HTR-8/SVneo (cell line): ENCODE measurements at places on chromosomes 4 and X.

DNA sequence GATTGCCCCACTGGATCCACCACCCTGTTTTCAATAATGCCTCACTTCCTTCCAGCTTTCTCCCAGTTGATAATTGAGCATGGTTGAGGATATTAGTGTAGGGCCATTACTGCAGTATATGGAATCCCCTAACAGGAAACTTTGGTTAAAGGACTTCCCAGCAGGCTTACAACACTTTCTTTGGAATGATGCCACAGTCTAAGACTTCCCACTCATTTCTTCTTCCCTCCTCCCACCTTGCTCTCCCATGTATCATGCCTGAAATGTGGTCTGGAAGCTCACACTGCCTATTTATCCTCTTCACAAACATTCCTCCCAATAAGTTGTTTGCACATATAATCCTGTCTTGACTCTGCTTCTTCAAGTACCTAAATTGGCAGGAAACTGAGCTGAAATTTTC lies 863.3 kb downstream of the CENPC start:
- no peak for DNase-seq

DNA sequence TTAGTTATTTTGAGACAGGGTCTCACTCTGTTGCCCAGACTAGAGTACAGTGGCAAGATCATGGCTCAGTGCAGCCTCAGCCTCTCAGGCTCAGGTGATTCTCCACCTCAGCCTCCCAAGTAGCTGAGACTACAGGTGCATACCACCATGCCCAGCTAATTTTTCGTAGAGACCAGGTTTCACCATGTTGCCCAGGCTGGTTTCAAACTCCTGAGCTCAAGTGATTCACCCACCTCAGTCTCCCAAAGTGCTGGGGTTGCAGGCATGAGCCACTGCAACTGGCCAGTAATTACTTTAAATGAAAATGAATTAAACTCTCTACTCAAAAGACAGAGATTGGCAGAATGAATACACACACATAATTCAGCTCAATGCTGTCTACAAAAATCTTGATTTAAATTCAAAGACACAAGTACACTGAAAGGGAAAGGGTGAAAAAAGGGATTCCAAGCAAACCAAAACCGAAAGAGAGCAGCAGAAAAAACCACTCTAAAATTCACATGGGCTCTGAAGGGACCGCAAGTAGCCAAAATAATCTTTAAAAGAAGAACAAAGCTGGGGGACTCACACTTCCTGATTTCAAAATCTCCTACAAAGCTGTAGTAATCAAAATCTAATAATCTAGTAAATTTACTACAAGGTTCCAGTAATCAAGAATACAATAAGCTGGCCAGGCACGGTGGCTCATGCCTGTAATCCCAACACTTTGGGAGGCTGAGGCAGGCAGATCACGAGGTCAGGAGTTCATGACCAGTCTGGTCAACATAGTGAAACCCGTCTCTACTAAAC lies 11.8 kb upstream of the SPON2 start:
- DNase-seq: no peak

DNA sequence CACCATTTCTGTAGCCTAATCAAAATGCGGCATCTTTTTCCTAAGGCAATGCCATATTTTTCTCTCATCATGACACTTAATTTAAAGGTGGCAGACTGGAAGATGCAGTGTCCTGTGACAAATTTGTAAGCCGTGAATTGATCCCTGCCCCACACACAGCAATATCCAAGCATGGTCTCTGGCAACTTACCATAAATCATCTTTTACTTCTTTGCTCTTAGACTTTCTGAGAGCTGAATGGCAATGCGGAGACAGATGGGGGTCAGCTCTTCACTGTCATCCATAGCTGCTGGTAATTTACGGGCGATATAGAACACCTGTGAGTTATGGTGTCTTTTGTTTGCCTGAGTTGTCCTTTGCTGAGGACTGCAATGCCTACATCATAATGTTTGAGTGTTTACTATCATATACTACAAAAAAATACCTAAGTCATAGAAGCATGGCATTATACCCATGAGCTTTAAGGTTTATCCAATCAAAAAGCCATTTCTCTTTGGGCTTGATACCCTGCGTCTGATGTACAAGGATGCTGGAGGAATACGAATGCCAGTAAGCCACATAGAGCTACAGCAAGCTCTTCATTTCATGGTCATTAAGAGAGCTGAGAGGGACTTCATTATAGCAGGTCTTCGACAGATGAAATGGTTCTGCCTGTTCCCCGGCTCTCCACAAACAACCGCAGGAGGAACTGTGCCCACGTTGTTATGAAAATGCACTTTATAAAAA lies 148.1 kb downstream of the TRIML1 start:
- DNase-seq: no peak

DNA sequence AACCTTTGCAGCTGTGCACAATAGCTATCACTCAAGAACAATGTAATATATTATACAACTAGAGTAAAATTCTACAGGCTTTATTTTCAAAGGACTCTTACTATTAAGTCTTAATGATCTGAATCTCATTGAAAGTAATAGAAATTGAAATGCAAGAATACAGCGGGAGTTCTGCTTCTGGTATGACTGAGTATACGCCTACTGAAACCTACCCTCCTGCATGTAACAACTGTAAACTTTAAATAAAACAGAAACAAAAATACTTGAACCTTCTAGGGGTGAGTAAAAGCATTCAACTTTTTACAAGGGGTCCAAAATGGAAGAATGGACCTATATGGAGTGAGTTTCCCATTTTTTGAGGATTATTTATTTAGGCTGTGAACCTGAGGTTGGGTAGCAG lies 13.5 kb downstream of the DCHS2 start:
- no peak for DNase-seq

- no peak for DNase-seq
Observed at GRCh38 chr4:164866817-164867490, 10.0 kb upstream of the APELA start.

GRCh38 chr4:47031011-47031678 lies at the start of gene GABRB1:
Gene GABRB1, plus strand, starts transcription at chr4:47031567.
- peak; percentile 34 for DNase-seq

DNA sequence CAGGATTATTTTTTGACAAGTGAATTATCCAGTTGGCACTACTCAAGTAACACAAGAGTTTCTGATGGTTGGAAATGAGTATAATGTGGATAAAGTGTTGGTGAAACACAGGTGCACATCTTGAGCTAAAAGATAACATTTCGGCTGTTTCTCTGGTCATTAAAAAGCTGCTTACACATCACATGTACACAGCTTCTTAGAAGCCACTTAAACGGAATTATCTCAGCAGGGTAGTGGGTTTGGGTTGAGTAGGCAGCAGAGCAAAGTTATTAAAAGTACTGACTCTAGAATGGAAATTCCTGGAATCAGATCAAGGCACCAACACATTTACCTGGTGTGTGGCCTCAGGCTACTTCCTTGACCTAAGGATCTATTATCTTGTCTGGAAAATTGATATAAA lies 55.4 kb upstream of the RASSF6 start:
- DNase-seq: no peak

DNA sequence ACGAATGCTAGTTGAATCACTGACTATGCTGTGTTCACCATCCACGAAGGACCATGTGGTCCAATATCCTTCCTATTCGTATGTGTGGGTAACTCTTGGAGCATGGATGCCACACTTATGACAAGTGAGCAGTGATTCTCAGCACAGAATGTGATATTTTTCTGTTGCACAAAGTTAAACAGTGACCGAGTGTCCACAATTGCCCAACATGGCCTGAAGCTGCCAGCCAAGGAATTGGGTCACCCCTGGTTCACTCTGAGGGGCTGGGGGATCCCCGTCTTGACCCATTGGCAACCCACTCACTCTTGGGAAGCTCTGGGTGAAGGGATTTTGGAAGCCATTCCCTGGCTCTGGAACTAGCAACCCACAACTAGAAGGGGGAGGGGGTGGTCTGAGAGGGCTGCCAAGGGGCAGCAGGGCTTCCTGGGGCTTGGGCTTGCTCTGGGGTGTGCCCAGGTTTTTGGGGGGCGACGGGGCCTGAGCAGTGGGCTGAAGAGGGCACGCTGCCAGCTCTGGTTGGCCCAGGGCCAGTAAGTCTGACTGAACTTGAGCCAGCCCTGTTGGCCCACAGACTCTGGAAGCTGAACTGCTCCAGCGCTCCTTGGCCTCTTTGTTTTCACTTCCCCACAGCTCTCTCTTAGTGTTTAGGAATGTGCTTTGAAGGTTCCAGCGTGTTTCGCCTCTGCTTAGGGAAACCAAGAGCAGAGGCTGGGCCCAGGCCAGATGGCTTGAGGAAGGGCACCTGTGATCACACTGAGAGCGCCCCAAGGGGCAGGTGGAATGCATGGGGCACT lies 43.1 kb upstream of the BCOR start:
- DNase-seq: no peak

DNA sequence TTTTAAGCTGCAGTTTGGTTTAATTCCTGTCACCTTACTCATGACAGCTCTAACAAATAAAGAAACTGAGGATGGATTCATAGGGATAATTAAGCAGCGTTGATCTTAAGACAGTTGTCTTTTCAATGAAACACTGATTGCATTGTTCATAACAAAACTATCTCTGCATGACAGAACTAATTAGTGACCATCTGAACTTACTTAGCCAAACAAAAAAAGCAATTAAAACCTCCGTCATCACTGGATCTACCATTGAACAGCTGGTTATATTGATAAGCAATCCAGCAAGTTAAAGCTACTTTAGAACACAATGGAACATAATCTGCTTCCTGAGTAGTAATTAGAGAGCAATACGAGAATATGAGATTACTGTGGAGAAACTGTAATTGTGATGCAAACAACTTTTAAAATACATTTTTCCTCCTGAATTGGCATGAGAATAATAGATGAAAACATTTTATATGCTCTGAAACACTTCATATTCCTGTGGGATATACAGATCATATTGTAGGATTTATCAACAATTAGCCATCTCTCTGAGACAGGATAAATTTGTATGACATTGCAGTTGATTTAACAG lies 2576.8 kb downstream of the PCDH7 start:
- DNase-seq: no peak

DNA sequence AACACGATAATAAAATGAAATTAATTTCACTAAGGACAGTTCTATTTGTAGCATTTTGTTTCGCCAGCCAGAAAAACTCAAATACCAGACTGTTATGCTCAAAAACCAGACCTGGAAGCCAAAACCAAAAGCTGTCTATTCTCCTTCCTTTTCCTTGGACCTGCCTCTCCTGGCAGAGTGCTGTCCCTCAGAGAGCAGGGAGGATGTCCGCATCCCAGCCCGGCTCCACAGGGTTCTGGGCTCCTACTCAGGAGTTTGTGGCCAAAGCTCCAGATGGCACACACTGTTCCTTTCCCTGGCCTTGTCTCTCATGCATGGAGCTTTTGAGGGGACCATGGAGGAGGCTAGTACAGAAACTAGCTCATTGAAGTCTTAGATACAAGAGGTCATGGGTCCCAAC lies 41.9 kb upstream of the C1QTNF7 start:
- DNase-seq: no peak

- no peak for DNase-seq
Observed at GRCh38 chrX:118742176-118742575, 14.8 kb downstream of the IL13RA1 start.

- peak; percentile 10 for DNase-seq
Observed at GRCh38 chr4:120718979-120719566, 203.5 kb downstream of the PRDM5 start.

- no peak for DNase-seq
Observed at GRCh38 chr4:58127680-58128079, 1017.5 kb upstream of the IGFBP7 start.

GRCh38 chrX:9298221-9298620 lies 166.6 kb upstream of the TBL1X start:
- no peak for DNase-seq
